ENCODE measurements at places on chromosomes 5 and 9.

DNA sequence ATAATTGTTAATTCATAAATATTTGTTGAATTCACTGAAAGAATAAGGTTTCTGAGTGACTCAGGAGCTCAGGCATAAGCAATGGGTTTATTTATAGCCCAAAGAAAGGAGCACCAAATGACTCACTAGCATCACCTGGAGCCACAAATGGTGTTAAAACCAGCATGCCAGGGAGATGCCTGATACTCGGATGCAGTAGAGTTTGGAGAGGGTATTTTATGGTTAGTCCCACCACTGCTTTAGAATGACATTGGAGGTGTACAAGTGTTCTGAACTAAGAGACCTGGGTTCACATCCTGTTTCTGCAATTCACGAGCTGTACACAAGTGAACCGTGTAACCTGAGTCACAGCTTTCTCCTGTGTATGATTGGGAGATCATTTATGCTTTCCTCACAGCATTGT lies 25.2 kb downstream of the CCL28 start:
- no peak for DNase-seq

- no peak for DNase-seq
These were observed 247.2 kb downstream of the KIF4B start for GRCh38 chr5:155260798-155261197.

DNA sequence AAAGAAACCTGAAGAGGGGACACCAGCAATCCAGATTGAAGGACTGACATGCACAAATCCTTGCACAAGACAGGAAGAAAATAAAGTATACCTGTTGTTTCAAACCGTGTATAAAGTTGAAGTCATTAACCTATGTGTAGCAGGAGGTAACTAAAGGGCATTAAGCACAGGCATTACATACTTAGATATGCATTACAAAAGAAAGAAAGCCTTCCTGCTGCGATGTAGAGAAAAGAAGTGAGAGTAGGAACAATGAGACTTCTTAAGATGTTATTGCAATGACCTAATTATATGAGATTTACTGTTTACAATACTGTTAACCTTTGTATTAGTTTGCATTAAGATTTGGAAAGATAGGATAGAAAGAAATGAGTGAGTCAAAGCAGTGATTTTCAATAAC lies 308.9 kb upstream of the PTPRD start:
- DNase-seq = no peak

DNA sequence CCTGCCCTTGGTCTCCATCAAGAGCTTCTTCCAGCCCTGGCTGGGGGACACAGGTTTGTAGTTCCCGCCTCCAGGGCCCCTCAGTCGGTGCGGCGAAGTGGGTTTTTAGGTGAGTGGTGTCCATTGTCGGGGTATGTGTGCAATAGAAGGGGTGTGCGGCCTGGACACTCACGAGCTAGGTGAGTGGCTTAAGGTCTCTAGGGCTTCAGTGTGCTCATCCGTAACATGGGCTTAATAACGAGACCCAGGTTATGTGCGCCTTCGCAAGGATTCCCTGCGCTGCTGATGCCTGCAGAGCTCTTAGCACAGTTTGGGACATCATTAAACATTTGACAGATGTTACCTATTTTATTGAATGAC lies 656 bp downstream of the CEP78 start:
- no peak for DNase-seq

GRCh38 chr5:147464211-147464610 lies 45.7 kb downstream of the DPYSL3 start:
- DNase-seq = no peak

- DNase-seq = no peak
These were observed 398.3 kb downstream of the IRX1 start for GRCh38 chr5:3993856-3994473.

DNA sequence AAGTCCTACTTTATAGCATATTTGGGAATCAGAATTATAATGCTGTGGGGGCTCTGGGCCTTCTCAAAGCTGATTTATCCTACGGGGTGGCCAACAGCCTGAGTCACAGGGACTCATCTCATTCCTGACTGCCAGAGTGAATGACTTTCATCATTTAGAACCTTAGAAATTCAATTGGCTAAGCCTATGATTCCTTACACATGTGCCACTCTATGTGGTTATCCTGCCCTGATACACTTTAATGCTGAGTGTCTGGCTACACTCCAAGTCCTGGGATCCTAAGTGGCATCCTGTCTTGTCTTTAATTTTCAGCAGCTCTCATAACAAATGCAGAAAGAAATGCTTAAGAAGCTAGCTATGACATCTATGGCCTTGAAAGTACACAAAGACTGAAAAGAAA lies 75.2 kb upstream of the FREM1 start:
- no peak for DNase-seq

DNA sequence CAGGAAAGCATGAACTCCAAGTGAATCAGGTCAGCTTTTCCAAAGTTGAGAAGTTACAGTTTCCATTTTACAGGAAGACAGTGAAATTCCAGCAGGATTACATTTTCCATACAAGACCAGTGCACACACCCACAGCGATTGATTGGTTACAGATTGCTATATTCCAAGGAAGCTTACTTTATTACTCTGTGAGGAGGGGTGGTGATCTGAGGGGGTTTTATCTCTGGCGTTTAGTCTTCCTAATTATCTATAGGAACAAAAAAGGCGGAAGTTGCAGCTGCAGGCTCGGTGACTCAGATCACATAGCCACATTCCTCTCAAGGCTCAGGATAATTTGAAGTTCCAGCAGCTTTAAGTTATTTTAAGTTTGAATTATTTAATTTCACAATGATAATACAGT lies 450.4 kb upstream of the NMUR2 start:
- no peak for DNase-seq

DNA sequence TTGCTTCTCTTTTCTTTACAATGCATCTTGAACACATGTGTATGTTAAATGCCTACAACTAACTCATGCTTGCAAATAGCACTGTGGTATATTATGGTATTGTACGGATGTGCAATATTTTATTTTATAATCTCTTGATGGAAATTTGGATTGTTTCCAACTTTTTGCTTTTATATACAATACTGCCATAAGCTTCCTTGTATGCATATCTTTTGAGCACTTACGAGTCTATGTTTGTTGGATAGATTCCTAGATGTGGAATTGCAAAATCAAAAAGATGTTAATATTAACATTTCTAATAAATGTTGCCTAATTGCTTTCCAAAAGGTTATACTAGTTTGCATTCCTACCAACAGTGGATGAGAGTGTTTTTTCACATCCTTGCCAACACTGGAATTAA lies 3.4 kb upstream of the GALNT12 start:
- no peak for DNase-seq

Measured in activated naive CD4-positive, alpha-beta T cell treated with anti-CD3 and anti-CD28 coated beads, Interleukin-2, amount 50 U/mL, for 72 hours (primary cell).